ENCODE measurements at places on chromosomes 6 and 20.

- DNase-seq, result no peak
These were observed 107.0 kb downstream of the STXBP5 start for GRCh38 chr6:147311218-147311617.

- no peak for DNase-seq
These were observed 519.4 kb downstream of the CDKAL1 start for GRCh38 chr6:21053612-21054011.

DNA sequence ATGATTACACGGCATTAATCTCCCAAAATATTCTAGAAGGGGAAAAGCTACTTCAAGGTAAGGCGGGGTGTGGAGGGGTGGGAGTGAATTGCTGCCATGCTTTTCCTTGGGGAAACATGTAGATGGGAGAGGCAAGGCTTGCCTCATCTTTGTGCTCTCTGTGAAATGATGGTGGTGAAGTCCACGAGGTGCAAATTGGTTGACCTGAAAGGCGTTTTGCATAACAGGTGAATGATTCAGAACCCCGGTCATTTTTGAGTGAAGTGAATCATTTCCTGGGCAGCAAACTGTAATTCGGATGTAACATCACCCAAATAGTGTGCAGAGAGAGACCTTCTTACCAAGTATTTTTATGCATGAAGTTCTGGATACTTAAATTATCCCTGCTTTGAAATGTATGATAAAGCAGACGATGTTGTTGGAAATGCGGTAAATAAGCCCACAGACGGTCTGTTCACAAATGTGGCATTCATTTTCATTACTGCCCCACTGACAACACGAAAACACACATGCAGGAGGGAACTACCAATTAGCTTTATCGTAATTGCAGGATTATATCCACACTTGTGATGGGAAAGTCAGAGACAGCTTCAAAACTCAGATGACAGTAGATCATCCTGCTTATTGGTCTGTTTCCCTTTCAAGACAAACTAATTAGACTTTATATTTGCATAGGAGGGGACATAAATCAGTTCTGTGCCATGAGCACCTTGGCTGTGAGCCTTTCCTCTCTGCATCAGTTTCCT, 3.0 kb downstream of the CDH4 start:
- no peak for DNase-seq

GRCh38 chr6:89613790-89614189, 24.8 kb downstream of the LYRM2 start:
- DNase-seq, result no peak

DNA sequence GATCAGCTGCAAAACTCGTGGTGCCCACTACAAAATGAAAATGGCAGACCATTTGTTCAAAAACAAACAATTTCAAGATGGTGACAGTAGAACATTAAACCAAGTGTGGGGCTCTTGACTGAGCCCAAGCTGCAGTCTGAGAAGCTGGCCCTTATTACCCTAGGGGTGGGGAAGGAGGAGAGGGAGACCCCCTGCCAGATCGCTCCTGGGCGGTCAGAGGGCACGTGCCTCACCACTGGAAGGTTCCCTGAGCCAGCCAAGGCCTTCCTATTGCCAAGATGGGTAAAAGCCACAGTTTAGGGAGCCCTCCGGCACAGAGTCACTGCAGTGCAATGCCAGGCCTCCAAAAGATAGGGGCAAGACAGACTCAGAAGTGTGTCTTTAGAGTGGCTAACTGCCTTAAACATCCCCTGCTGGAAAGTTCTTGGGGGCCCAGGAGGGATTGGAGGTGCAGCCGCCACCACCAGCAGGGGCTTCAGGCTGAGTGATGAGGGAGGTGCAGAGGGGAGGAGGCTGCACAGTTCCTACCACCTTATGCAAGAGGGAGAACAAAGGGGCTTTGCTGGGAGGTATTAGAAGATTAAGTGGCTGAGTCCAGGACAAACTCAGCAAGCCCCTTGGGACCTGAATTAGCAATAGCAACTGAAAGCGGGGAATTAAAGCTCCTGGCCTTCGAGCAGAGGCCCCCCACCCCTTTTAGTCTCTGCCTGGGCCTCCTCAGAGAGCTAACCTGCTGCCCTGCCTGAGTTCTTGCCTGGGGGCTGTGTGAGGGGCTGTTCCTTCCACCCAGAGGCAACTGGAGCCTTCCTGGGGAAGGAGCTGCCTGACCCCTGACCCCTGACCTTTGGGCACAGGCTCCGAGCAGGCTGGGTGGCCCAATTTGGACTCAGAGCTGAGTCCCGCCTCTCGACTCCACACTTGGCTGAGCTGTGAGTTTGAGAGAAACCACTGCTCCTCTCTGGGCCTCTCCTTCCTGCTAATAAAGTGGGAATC, 88.4 kb downstream of the VEGFA start:
- no peak for DNase-seq

DNA sequence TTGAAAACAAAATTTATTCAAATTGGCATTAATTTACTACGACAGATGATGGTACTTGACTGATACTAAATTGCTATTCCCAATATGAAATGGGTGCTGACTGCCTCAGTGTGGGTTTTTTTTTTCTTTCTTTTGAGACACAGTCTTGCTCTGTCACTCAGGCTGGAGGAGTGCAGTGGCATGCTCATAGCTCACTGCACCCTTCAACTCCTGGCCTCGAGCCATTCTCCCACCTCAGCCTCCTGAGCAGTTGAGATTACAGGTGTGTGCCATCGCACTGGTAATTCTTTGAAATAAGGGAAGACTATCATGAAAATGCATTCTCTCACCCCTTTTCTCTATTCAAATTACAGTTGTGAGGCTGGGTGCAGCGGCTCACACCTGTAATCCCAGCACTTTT, 22.5 kb downstream of the PDSS2 start:
- DNase-seq, result no peak

GRCh38 chr6:108585921-108586536, 25.3 kb downstream of the FOXO3 start:
- no peak for DNase-seq

- no peak for DNase-seq
These were observed 183.1 kb upstream of the RALGAPA2 start for GRCh38 chr20:20895537-20895936.

- DNase-seq, result no peak
These were observed 68.4 kb upstream of the PBOV1 start for GRCh38 chr6:138286698-138287097.

DNA sequence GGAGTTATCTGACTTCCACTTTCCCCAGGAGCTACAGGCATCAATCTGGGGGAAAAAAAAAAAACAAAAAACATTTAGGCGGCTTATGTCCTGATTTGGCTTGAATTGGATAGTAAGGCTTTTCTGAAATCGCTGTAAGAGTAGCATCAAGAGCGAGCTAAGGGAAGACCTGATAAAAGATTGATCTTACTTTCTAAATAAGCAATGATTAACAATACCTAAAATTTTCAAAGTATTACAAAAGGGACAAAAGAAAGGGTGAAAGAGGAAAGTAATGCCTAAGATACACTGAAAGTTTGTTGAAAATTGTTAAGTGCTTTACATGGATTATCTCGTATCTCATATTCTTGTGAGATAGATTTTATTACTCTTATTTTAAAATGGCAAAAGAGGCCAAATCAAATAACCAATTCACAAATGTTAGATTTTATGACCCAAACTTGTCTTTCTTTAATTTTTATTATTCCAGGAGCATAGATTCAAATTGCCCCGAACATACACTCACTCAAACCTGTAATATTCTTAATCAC, 106.4 kb upstream of the PRSS16 start:
- DNase-seq, result no peak

DNA sequence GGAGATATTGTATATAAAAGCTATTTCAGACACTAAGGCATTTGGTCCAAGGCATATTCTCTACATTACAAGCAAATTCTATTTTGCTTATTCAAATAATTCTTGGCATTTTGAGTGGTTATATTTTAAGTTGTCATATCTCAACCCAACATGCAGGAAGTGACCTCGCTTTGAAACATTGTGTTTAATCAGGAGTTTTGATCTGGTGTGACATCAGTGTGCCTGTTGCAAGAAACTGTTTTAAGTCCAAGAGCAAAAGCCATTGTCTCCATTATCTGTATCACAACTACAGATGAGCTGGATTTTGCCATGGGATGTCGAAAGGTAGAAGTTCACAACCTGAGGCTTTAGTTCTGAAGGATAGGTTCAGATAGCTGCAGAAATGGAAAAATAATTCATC, 509.9 kb upstream of the ID4 start:
- no peak for DNase-seq

GRCh38 chr6:133079901-133080300, 161.3 kb upstream of the EYA4 start:
- no peak for DNase-seq

- no peak for DNase-seq
These were observed 3.2 kb upstream of the EIF2S2 start for GRCh38 chr20:34115232-34115631.

DNA sequence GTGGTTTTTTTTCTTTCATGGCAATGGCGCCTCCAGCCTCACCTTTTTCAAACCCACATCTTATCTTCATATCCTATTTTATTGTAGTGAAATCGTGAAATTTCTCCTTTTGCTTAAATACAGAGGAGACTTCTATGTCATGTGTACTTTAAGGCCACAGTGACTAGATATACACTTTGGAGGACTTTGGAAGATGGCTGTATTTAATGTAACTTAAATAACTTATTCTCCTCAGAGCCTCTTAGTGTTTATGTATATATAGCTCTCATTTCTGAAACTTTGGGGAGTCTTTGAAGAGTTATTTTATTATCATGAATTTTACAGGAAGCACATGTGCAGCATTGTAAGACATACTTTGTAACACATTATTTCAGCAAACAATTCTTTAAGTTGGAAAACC, 968 bp downstream of the LAMA2 start:
- no peak for DNase-seq

- no peak for DNase-seq
These were observed 218.9 kb upstream of the PLCB4 start for GRCh38 chr20:8849990-8850389.

DNA sequence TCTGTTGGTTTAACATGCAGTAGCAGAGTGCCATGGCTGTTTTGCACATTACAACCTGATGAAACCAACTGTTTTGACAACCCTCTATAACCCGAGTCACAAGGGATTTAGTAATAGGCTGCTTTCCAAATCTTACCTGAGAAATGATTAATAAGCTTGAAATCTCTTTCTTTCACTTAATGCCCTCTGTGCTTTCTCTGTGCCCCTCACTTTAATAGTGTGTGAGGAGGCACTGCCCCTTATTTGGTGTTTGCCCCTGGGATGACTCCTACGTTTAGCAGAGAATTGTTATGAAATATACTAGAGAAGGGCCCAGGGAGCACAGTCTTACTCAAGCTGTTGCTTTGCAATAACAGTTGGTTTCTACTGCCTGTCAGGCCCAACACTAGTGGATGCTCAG, 31.0 kb upstream of the PTCHD4 start:
- no peak for DNase-seq

GRCh38 chr6:114203460-114203859, 139.4 kb downstream of the HS3ST5 start:
- no peak for DNase-seq

GRCh38 chr6:170076466-170077165, 214.3 kb downstream of the DLL1 start:
- DNase-seq, result no peak

DNA sequence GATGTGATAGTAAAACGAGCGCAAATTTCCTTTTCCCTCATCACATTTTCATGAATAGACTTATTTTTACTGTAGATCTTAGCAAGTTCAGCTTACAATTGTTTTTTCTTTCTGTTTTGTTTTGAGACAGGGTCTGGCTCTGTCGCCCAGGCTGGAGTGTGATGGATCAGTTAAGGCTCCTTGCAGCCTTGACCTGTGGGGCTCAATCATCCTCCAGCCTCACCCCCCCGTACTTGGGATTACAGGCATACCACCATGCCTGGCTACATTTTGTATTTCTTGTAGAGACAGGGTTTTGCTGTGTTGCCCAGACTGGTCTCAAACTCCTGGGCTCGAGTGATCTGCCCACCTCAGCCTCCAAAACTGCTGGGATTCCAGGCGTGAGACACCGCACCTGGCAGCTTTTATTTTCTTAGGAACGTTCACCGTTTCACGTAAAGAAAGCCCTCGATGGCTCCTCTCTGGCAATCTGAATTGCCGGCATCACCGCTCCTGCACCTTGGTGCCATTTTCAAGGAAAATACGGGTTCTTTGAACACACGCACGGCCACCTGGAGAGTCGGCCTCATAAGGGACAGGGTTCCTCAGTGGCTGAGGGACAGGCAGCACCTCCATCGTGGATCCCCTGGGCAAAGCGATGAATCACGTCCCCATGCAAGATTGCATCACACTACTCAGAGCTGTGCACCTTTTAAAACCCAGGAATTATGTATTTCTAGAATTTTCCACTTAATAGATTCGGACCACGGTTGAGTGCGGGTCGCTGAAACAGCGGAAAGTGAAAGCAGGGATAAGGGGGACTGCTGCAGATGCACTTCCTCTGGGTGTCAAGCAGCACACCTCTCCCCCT, 78.7 kb downstream of the IRF4 start:
- DNase-seq, result no peak

- no peak for DNase-seq
These were observed 384.4 kb upstream of the AGPAT4 start for GRCh38 chr6:161658211-161658610.

DNA sequence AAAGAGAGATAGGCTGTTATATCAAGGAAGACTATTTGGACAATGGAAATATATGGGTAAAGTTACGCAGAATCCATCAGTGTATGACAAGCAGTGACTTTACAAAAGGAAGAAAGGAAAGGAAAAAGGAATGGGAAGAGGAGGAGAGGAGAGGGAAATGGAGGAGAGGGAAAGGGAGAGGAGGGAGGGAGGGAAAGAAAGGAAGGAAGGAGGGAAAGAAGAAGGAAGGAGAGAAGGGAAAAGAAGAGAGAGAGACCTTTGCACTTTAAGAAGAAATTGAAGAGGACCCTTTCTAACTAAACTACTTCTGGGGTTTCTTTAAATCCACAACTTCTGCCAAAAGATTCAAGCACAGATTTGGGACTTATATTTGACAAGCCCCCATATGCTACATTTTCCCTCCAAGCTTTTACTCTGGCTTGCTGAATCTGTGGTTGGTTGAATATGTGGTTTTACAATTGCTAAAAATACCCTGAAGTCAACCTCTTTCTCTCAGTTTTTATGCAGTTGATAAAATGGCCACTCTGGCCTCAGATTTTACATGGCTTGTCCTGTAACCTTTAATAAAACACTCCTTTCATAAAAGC, 120.8 kb upstream of the RAB32 start:
- no peak for DNase-seq

GRCh38 chr6:32855467-32856174, 1.6 kb downstream of the PSMB9 start:
- DNase-seq, result no peak

DNA sequence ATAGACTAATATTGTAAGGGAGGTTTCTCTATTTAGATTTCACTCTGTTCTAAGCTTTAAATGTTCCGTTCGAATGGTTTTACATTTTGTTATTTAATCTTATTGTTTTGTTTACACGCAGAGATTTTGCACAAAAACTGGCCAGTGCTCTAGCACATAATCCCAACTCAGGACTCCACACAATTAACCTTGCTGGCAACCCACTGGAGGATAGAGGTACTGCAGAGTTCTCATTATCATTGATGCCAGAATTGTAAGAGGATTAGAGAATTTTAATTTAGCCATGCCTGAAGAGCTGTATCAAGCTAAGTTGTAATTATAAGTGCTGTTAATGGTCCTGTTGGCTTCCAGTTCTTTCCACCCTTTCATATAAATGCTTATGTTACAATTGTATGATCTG, 179.7 kb upstream of the SCGN start:
- no peak for DNase-seq

Data from stimulated activated CD4-positive, alpha-beta T cell treated with anti-CD3 and anti-CD28 coated beads, TNF-alpha, amount 100 ng/mL, for 1 hour (primary cell).